ENCODE measurements at places on chromosomes 12 and 14. TPM values are rescaled to one million over a fixed set of nuclear protein-coding genes. Genes with fewer than 3 reads are reported as not detected.
A peak's percentile ranks its signal among the peaks of the same experiment; 100 is the strongest.

KRT85 gene
- not detected for total RNA-seq

DNA sequence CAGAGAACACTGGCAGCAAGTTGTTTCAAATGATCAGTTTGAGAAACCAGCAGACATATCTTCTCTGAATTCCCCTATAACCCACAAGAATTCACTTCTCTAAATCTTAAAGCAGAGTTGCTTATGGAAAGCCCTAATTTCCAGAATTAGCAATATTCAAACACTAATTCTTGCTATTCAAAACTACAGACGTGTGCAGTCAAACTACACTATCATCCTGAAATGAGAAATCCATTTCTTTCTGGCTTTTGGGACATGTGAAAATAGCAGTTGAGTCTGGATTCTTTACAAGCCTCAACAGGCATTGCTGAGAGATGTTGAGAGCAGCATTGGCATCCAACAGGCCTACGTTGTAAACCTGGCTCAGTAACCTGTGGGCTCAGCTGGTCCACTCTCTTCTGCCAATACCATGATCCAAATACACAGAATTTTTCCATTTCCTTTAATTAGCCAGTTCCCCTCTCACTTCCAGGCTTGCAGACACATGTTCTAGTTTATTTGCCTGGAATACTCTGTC lies 74.6 kb upstream of the TMTC1 start:
- H3K36me3 ChIP-seq, result no peaks in the 10 kb centered on the region
- H3K4me1 ChIP-seq, result no peaks in the 10 kb centered on the region
- no peak for DNase-seq
- H3K4me3 ChIP-seq, result no peak overlapping the region

DNA sequence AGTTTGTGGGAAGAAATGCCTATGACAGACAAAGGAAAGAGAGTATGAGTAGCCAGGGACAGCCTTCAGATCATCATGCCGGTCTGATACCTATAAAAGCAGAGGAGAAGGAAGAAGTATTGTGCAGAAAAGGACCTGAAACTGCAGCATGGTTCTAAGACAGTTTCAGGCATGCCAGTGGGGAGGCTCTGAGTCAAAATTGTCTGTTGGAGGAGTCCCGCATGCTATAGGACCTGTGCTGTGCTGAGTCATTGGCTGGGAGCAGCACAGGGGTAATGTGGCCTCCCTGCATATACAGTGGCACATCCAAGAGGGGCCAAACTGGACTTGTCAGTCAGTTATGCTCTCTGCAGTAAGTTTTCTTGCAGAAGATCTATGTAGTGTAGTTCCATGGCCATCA lies 40.7 kb downstream of the NEUROD4 start:
- no peak for DNase-seq
- no peak overlapping the region for H3K27ac ChIP-seq
- H3K36me3 ChIP-seq, result no peaks in the 10 kb centered on the region
- peaks cover 3% of the 10 kb centered on the region for H3K27me3 ChIP-seq
- H3K4me1 ChIP-seq, result peaks cover 5% of the 10 kb centered on the region

DNA sequence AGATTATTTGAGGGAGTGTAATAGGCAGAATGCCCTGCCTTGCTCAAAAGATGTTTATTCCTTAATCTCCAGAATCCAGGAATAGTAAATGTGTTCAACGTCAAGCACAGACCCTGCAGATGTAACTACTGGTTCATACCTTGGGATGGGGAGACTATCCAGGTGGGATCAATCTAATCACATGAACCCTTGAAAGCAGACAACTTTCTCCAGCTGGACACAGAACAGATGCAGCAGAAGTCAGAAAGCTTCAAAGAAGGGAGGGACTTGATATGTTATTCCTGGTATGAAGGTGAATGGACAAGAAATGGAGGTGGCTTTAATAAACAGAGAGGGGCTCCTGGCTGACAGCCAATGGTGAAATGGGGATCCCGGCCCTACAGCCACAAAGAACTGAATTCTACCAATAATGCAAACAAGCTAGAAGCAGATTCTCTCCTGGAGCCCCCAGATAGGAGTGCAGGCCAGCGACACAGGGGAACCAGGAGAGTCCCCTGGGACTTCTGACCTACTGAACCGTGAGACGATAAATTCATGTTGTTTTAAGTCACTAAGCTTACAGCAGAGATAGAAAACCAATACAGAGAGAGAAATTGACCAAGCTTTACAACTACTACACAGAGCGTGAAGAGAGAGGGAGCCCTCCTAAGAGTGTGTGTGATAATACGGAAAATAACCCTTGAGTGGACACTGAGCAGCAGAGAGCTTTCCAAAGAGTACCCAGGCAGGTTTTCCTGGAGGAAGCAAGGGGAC lies 133.5 kb upstream of the TMEM132C start:
- H3K36me3 ChIP-seq, result no peaks in the 10 kb centered on the region
- no peak for DNase-seq
- H3K27me3 ChIP-seq, result no peaks in the 10 kb centered on the region
- no peak overlapping the region for H3K4me3 ChIP-seq
- H3K27ac ChIP-seq, result no peak overlapping the region

DNA sequence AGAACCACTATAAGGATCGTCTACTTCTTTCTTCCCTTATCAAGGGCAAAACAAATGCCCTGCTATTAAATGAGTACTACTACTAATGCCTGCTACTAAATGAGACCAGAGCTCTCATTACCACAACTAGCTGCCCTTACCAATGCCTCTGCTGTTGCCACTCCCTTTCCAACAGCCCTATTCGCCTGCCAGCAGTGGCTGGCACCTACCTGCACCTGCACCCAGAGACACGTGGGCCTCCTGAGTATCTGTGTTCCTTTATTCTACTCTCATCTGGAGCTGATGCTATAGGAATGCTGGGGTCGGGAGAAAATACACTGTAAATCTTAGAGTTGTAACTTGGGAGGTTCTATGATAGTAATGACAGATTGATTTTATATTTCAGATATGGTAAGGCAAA lies 174.7 kb downstream of the SLC2A13 start:
- DNase-seq, result no peak
- H3K4me3 ChIP-seq, result no peak overlapping the region
- H3K36me3 ChIP-seq, result no peaks in the 10 kb centered on the region
- H3K27ac ChIP-seq, result no peak overlapping the region

GRCh38 chr12:81991868-81992267 lies 232.7 kb upstream of the PPFIA2 start:
- no peak for DNase-seq
- H3K36me3 ChIP-seq, result no peaks in the 10 kb centered on the region
- no peaks in the 10 kb centered on the region for H3K27me3 ChIP-seq
- H3K4me1 ChIP-seq, result peaks cover 3% of the 10 kb centered on the region

KRT7 gene
- 14.4 TPM for total RNA-seq

DNA sequence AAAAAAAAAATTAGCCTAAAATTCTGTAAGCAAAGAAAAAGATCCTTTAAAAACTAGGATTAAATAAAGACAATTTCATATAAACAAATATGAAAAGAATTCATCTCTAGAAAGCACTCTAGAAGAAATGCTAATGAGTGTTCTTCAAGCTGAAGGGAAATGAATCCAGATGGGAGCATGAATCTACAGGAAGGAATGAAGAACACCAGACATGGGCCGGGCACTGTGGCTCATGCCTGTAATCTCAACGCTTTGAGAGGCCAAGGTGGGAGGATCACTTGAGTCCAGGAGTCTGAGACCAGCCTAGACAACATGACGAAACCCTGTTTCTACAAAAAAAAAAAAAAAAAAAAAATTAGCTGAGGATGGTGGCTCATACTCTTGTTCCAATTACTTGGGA lies 297.2 kb downstream of the FBXL14 start:
- peaks cover 14% of the 10 kb centered on the region for H3K36me3 ChIP-seq
- no peaks in the 10 kb centered on the region for H3K27me3 ChIP-seq
- no peaks in the 10 kb centered on the region for H3K4me1 ChIP-seq
- no peak overlapping the region for H3K4me3 ChIP-seq
- H3K27ac ChIP-seq, result no peak overlapping the region

PTGER2 gene
- 119 TPM for total RNA-seq

- no peaks in the 10 kb centered on the region for H3K27me3 ChIP-seq
- H3K4me3 ChIP-seq, result no peak overlapping the region
- H3K27ac ChIP-seq, result no peak overlapping the region
- no peaks in the 10 kb centered on the region for H3K4me1 ChIP-seq
- DNase-seq, result no peak
Measured at GRCh38 chr12:131383291-131383690, 327.6 kb upstream of the SFSWAP start.

DNA sequence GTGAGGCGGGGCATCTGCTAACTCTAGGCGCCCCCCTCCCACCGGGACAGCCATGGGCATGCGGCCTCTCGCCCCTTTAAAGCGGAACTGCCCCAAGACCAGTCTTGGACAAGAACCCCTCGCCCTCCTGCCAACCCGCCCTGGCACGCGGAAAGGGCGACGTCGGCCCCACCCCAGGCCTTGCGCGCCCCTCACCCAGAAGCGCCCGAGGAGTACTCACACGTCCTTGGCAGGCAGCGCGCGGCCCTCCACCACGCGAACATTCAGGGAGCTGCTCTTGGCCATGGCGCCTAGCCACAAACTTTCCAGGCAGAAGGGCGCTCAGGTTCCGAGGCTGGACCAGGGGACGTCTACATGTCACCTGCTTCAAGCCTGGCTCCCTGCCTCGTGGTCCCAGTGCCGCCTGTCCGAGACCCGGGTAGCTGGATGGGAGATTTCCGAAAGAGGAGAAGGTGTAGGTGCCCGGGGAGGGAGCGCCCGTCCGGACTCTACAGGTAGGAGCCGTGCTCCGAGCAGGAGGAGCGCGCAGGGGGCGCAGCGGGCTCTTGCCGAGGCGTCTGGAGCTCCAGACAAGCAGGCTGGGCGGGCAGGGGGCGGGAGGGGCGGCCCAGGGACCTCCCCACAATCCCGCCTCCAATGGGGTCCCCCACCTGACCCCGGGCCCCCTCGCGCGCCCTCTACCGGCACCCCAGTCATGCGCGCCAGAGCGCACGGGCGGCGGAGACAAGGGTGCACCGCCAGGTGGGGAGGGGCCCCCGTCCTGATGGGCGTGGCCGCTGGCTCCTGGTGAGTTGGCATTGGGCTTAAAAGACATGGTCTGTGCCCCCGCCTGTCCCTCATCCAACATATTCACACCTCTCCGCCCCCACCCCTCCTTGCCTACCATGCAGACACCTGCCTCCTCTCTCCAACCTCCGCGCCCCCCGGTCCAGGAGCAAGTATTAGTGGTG lies at the start of gene RASAL1:
Gene RASAL1, minus strand, starts transcription at position 584 of the 950 bp plus-strand sequence. Its CDS starts 299 bp downstream, at position 285.
- DNase-seq, result peak; percentile 80
- peak within 1 kb of the TSS; percentile 76 for H3K27ac ChIP-seq
- no peaks in the 10 kb centered on the region for H3K36me3 ChIP-seq
- H3K27me3 ChIP-seq, result peaks cover 5% of the 10 kb centered on the region
- H3K4me3 ChIP-seq, result peak within 1 kb of the TSS; percentile 79
- H3K4me1 ChIP-seq, result peaks cover 16% of the 10 kb centered on the region

ATXN7L3B gene
- total RNA-seq, result 25.2 TPM

DNA sequence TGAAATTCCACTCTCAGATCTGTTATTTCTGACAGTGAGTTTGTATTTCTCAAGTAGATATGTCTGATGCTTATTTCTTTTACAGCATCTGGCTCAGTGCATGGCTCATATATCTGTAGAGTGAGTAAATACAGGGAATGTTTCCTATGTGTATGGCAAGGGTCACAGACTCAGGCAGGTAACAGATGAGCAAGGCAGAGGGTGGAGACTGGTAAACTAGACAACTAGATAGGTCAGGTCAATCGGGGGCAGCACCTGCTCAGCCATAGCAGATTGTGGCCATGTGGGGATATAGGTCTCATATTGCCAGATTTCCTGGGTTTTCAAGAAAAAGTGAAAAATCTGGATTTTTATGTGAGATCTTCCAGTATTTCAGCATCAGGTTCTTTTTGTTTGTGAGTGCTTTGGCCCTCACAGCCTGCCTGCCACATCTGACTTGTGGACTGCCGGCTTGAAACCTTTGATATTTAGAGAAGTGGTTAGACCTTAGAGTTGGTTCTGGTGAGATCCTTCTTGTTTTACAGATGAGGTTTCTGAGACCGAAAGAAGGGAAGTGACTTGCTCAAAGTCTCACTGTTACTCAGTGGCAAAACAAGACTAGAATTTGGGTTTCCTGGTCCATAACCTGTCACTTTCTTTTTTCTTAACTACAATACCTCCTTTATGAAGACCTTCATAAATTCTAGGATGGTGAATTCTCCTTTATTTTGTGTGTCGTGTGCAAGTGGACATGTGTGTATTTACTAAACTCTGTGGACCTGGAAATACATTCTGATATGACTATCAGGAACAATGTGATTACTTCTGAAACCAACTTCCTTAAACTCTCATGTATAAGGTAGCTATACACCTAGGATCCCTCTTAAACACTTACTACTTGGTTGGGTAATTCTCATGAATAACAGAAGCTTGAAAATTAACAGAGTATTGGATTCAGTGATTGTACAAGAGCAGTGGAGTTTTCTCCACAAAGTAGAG lies 34.4 kb downstream of the PROX2 start:
- no peaks in the 10 kb centered on the region for H3K27me3 ChIP-seq
- H3K27ac ChIP-seq, result peak overlapping the region; percentile 85
- peaks cover 60% of the 10 kb centered on the region for H3K4me1 ChIP-seq
- H3K36me3 ChIP-seq, result peaks cover 26% of the 10 kb centered on the region

GRCh38 chr12:114430306-114430705 lies 24.4 kb upstream of the TBX5 start:
- H3K27me3 ChIP-seq, result no peaks in the 10 kb centered on the region
- H3K27ac ChIP-seq, result no peak overlapping the region
- no peaks in the 10 kb centered on the region for H3K4me1 ChIP-seq
- no peak for DNase-seq

DNA sequence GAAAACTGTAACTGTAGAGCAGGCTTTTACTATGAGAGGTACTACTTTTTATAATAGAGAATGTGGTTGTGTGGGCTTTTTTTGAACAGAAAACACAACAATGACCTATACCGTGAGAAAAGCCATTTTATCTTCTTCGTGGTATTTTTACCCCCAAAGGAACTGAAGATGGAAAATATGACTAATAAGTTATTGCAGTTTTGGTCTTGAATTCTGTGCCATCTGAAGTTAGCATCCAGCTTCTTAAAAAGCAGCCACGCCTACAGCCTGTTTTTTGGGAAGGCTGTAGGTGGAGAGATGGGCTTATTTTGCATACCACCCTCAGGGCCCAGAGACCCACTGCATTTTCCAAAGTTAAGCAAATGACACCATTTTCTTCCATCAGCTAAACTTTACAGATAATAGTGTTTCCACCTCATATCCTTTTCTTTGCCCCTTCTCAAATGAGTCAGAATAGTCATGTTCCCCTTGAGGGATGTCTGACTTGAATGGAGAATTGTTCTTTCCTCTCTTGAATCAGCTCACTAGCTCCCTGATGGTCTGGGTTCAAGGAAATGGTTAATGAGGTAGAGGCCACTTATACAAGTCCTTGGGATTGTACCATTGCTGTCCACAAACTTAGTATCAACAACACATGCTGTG lies 53.0 kb downstream of the TBC1D30 start:
- H3K27me3 ChIP-seq, result no peaks in the 10 kb centered on the region
- no peak overlapping the region for H3K27ac ChIP-seq
- DNase-seq, result no peak
- H3K4me1 ChIP-seq, result peaks cover 6% of the 10 kb centered on the region
- no peaks in the 10 kb centered on the region for H3K36me3 ChIP-seq

Measured in activated CD8-positive, alpha-beta T cell treated with anti-CD3 and anti-CD28 coated beads, Interleukin-2, amount 10 ng/mL, durations not matched to agents 7 days and 5 days (primary cell).